GM13976 (cell line): ENCODE measurements at places on chromosomes 1 and 21.

- no peak for DNase-seq
Observed at GRCh38 chr21:19328954-19329353, 925.4 kb upstream of the TMPRSS15 start.

GRCh38 chr1:115496904-115497527, 144.8 kb upstream of the VANGL1 start:
- DNase-seq: no peak

- DNase-seq: no peak
Observed at GRCh38 chr21:46125846-46126301, 28.0 kb downstream of the COL6A2 start.

DNA sequence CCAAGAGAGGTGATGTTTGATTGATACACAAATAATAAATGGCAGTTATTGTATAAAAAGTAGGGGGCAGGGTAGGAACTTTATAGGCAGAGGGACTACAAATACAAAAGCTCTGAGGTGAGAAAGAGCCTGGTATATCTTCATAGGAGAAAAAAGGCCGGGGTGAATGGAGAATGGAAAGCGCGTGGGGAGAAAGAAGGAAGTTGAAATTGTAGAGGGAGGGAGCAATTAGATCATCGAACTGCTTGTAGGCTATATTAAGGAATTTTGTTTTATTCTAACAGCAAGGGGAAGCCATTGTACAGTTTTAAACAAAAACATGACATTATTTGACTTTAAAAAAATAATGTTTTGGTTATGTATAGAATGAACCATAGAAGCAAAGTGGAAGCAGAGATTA, 147.4 kb downstream of the PDE4B start:
- no peak for DNase-seq

DNA sequence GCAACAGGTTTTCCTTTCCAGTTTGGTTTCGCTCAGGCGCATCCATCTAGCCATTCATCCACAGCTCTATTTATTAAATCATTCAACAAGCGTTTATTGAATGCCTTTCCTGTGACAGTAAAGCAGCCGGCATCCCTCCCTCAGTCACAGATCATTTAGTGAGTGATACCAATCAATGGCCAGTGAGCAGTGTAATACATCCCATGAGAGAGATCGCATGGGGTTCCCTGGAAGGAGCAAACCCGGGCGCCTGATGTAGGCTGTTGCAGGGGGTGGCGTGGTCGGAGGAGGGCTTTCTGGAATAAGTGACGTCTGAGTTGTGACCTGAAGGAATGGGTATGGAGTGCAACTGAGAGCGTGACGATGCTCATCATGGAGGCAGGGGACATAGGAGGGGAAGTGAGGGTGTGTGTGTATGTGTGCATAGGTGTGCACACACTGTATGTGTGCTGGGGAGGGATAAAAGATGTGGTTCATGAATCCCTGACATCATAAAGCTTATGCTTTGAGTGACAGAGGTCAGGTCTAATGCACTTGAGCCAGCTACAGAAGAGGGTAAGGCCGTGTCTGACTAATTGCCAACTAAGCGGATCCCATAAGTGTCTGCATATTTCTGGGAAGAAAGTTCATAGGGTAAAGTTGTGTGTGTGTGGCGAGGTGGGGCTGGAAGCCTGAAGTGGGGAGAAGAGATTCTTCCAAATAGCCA, 6.6 kb downstream of the FCMR start:
- DNase-seq: no peak

DNA sequence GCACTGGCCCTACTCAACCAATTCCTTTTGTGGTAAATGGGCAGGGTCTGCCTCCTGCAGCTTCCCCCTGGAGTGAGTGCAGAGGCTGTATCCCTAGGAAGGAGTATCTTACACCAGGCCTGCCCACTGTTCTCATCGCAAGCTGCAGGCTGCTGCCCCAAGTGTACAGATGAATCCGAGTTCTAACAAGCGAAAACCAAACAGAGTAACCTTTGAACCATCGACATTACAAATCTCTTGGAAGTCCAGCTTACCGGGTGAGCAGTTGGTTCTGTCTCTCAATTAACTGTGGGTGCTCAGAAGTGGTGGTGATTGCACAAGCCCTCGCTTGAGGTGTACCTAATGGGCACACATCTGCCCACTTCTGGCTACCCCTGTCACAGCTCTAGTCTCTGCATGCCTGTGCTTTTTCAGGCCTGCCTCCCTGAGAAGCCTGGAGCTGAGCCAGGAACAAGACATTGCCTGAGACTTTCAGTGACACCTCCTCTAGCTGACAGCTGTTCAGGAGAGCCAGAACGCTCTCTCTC, 22.7 kb downstream of the INAVA start:
- DNase-seq: no peak

GRCh38 chr1:216210081-216210480, 213.2 kb downstream of the USH2A start:
- DNase-seq: no peak

DNA sequence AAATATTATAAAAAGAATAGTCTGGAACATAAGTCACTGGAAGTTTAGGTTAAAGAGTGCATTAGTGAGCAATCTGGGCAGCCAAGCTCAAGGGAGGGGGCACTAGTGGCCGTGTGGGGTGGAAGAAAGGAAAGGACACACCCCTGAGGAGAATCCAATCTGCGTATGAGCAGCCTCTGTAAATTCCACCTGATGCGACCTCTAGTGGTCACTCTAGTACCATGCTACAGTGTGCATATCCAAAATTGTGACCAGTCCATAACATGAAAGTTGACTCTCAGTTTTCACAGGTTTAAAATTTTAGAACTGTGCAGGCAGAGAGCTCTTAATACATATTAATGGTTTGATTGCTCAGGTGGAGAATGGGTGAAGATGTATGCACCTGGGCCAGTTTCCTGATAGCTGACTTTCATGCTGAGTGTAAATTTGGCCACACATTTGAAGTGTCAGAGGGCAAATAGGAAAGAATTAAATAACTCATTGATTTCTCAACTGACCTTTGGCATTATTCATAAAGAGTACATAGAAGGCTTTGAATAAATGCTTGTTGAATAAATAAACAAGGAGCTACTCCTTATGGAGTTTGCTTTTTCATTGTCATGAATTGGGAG, 105.9 kb upstream of the C21orf91 start:
- DNase-seq: peak; percentile 67

DNA sequence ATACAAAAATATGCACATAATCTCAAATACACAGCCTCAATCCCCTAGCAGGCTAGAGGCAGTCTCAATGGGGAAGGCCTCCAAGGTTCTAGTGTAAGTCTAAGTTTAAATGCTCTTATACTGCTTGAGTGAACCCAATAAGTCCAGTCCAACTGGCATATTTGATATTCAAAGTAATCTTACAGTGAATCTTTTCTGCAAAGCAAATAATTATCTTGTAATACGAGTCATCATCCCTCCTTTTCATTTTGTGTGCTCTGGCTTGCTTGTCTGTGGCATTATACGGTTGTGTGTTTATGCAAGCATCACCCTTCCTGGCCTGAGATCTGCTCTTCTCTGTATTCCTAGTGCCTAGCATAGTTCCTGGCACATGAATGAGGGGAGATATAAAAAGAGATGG, 166.9 kb upstream of the HMGB4 start:
- DNase-seq: no peak

DNA sequence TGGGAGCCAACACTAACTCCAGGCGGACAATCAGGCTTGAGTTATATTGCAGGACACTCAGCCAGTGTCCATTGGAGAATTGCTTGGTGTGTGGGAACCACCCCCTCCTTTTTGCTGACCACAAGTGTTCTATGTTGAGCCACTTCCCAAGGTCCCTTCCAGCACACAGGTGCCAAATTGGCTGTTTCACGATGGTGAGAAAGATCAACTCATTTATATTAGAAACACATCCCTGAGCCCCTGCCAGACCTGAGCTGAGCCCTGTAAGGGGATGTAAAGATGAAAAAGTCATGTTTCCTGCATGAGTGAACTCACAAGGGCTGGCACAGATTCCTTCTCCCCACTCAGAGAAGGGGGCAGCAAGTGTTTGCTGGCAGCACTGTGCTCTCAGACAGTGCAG, 96.5 kb downstream of the KCNN3 start:
- DNase-seq: no peak

DNA sequence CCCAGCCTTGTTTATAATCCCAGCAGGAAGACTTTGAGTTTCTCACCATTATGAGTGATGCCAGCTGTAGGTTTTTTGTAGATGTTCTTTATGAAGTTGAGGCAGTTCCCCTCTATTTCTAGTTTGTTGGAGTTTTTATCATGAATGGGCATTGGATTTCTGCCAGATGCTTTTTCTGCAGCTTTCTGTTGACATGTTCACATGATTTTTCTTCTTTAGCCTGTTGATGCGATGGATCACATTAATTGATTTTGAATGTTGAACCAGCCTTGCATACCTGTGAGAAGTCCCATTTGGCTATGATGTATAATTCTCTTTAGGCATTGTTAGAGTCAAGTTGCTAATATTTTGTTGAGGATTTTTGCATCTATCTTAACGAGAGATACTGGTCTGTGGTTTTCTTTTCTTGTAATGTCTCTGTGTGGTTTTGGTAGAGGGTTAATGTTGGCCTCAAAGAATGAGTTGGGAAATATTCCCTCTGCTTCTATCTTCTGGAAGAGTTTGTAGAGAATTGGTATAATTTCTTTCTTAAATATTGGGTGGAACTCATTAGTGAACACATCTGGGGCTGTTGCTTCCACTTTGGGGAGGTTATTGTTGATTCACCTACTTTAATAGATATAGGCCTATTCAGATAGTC, 33.2 kb downstream of the ZBTB40 start:
- DNase-seq: no peak

- no peak for DNase-seq
Observed at GRCh38 chr1:223331301-223331700, 32.7 kb downstream of the SUSD4 start.

- DNase-seq: peak; percentile 62
Observed at GRCh38 chr1:178066908-178067614, 26.8 kb upstream of the RASAL2 start.

DNA sequence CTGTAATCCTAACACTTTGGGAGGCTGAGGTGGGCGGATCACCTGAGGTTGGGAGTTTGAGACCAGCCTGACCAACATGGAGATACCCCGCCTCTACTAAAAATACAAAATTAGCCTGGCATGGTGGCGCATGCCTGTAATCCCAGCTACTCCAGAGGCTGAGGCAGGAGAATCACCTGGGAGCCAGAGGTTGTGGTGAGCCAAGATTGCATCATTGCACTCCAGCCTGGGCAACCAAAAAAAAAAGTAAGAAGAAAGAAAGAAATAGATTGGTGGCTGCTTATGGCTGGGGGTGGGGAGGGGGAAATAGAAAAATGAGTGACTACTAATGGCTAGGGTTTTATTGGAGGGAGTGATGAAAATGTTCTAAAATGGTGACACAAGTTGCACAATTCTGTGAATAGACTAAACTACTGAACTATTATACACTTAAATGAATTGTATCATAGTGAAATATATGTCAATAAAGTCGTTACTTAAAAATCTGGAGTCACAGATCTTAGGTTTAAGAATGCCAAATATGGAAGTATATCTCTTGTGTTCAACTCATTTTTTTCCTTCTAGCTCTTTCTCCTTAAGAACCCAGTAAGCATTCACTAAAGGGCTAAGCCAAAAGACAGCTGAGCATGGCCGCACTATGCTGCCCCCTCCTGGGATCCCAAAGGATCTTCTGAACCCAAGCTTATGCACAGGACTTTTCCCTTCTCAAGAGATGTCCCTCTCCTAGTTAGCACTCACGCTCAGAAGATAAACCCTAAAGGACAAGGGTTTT, 3.2 kb upstream of the NPL start:
- DNase-seq: peak; percentile 39

DNA sequence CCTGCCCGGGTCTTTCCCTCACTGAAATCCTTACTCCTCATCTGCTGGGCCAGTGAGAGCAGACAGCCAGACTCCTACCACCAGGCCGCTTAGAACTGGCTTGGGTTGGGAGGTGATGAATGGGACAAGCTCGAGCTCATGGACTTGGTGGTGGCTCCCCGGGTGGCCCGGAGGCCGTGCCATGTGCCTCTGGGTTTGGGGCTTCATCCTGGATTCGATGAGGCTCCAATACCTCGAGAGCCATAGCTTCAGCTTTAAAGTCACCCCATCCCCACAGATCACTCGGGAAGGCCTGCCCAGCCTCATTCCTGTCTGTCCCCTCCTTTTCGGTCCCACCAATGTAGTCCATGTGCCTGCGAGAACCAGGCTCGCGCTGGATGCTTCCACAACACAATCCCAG, 51.5 kb downstream of the MYOM3 start:
- DNase-seq: no peak

DNA sequence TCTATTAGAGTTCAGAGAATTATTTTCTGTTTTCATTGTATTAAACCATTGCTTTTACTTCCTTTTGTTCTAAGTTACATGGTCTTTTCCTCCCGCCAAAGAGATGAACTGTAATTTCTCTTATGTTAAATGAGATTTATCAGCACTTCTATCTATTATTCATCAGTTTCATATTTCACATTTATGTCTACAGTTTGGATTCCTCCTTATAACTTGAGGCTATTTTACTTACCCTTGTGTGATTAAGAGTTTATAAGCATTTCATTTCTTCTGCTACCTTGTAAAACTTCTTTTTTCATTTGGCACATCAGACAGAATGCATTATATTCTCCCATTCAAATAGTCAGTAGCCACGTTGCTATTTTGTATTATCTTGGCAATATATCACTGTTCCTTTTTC, 248.2 kb downstream of the PLA2G4A start:
- DNase-seq: no peak

DNA sequence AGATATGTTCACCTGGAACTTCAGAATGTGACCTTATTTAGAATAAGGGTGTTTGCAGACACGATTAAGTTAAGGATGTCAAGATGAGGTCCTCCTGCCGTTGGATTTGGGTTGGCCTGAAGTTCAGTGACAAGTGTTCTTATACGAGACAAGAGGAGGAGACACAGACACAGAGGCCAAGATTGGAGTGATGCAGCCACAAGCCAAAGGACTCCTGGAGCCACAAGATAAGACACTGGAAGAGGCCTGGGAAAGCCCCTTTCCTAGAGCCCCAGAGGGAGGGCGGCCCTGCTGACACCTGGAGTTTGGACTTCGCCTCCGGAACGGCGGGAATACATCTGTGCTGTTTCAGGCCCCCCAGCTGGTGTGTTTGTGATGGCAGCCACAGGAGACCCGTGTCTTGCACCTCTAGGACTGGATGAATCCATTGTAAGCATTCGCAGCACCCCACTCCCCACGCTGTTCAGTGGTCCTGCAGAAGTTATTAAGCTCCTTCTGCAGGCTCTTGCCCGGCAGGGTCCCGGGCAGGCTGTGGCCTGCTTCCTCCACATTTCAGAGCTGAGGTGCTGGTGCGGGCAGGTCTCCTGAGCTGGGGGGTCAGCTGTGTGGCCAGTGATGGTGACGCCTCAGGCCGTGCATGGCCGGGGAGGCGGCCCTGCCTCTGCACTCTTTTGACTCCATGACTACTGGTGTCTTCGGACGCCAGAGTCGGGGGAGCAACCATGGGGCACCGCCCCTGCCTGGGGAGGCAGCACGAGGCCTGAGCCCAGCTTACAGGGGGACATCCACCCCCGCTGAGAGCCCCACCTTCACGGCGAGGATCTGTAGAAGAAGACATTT, 34.6 kb downstream of the UMODL1 start:
- no peak for DNase-seq

DNA sequence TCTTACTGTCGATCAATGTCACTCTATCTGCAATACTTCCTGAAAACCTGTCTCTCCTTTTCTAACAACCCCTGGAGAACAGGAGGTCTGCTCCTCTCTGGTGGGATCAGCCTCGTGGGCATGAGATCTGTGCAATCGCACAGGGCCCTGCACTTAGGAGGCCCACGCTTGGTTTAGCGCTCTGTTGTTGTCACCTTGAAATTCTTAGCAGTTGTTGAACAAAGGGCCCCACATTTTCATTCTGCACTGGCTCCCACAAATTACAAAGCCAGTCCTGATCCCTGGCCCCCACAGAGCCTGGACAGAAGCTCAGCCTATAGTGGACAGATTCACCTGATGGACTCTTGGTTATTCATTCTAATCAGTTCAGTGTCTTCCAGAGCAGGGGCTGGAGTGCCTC, 18.6 kb downstream of the SPOCD1 start:
- no peak for DNase-seq
